H4 (cell line): ENCODE measurements at places on chromosomes 7 and 10. TPM values are rescaled to one million over a fixed set of nuclear protein-coding genes. Genes with fewer than 3 reads are reported as not detected.

GRCh38 chr7:232410-233248 is 40.3 kb downstream of the FAM20C start:
- peak; percentile 90 for DNase-seq

Gene UTF1
- total RNA-seq = not detected in 2 replicates

GRCh38 chr7:3738964-3739363 is 437.9 kb downstream of the SDK1 start:
- peak; percentile 35 for DNase-seq

GRCh38 chr7:76260171-76260703 is 42.2 kb upstream of the HSPB1 start:
- DNase-seq = peak; percentile 57

DNA sequence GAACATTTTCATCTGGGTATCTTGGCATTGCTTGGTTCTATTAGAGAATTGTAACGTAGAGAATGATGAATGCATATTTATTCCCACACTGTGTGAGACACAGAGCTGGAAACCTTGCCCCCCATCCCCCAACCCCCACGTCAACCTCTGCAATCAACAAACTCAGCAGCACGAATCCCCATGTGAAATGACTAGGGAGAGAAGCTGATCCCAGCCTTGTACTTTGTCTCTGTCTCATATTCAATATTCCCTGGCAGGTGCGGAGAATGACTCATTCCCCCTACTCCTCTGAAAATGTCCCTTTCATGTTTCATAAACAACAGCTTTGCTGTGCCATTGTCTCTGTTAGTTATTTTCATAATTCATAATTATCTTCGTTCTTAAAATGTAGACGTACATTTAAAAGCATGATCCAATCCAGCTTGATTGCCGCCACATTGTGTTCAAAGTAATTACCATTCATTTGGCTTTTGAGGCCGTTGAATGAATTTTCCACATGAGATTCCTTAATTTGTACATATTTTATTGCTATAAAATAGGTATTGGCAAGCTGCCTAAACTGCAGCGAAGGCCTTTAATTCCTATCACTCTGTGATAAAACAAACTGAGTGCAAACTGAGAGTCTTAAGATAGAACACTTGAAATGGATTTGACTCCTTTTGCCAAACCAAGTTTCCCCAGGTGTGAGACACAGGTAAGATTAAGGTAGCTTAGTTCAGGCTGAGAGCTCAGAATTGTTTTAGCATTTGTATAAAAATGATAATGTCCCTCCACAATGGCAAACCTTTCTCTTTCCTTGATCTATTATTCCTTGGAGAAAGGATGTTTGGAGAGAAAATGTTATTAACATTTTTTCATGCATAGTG is 920.2 kb downstream of the TYW1 start:
- DNase-seq = no peak

GRCh38 chr7:70154521-70155180 is 556.4 kb downstream of the AUTS2 start:
- DNase-seq = no peak

Gene TMEM176A
- total RNA-seq = not detected in 2 replicates

Gene CNPY1
- total RNA-seq = 0.08 TPM in 1 of 2 replicates, not detected in the other

DNA sequence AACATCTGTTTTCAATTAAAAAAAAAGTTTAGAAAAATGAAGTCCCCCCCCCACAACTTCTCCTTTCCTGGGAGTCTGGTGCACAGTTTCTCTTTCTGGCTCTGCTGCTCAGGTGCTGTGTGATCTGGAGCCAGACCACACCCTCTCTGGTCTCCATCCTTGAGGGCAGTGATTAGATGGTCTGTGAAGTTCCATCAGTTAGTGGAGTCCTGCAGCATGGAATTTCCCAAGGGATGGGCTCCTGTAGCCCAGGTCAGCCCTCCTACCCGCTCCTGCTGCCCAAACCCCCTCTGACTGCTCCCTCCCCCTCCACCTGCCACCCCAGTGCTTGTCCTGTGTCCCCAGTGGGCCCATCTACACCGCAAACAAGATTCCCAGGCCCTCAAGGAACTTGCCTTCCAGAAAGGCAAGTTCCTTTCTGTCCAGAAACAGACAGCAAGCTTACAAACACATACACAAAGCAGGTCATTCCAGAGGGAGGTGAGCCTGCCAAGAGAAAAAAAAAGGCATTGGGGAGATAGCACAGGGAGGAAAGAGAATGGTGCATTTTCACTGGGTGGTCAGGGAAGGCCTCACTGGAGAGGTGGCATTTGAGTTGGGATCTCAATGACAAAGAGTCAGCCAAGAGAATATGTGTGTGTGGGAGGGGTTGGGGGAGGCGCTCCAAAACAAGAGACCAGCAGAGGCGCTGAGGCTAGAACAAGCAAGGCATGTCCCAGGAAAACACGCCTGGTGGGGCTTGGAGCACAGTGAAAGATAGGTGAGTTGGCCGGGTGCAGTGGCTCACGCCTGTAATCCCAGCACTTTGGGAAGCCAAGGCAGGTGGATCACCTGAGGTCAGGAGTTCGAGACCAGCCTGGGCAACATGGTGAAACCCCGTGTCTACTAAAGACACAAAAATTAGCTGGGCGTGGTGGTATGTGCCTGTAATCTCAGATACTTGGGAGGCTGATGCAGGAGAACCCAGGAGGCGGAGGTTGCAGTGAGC is 49.5 kb upstream of the SLC29A3 start:
- peak; percentile 30 for DNase-seq

GRCh38 chr10:22436526-22436892 is 91.2 kb downstream of the SPAG6 start:
- DNase-seq = no peak

DNA sequence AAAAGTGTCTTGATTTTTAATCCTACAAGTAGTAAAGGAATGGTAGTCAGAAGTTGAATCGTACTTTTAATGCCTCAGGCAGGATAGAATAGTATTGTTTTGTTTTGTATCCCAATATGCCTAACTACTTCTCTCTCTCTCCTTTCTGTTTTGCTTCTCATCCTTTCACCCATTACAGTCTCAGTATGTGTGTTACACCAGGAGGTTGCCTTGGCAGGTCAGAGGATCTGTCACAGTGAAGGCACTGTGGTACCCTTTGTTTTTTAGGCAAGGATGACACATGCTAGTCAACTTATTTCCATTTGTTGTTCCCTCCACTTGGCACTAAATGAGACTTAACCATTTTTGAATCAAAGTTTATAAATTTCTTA is 94.4 kb downstream of the MAPK8 start:
- DNase-seq = no peak

- peak; percentile 78 for DNase-seq
These were observed 10.3 kb downstream of the CRHR2 start for GRCh38 chr7:30671793-30672465.

DNA sequence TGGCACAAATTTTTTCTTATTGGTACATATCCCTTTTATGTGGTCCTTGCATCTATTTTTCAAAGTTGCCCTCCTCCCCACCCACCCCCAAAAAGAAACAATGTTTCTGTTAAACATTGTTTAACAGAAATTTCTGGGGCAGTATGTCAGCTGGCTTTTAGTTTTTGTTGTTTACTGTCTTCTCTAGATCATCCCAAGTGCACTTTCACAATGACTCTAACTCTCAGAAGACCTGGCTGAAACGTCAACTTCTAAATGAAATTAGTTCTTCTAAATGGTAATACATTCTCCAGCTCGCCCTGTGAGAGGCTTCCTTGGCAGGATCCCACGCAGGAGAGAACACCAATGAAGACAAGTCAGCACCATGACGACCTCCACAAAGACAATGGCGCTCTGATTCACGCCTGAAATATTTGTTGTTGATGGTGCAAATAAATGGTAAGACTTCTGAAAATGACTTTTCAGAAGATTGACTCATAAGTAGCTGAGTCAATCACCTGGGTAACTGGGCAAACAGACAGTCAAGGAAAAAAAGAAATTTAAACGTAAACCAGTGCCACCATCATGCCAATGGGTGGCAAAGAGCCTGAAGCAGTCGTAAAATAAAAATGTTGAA is 293.7 kb downstream of the FZD1 start:
- peak; percentile 73 for DNase-seq

DNA sequence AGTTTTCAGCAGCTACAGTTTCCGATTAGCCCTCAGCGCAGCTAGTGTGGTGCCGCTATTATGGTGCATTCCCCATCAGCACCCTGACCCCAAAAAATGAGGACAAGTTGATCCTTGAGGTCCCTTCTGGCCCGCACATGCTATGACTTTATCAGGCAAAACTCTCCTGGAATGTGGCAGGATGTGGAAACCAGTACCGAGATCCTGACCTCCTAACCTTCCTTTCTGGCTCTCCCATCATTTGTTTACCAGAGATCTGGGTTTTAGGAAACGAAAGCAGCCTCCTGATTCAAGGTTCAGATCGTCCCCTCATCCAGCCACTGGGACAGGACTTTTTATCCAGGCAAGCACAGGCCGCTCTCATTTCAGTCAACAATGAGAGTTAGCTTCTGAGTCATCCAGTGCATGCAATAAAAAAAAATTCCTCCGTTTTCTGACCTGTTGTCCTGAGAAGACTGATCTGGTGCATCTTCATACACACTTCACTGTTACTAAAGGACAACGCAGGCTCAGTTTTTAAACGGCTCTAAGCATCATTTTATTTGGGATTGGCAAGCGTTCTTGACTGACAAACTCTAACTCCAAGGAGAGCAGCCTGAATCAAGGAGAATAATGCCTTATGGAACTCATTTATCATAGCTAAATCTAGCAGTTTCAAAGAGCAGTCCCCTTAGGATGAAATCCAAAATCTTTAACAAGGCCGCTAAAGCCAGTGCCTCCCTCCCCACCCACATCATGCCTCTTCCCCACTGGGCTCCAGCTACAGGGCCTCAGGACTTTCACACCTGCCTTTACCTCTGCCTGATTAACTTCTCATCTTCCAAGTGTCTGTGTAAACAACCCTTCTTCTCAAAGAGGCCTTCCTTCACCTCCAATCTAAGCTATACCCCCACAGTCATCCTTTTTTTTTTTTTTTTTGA is 17.1 kb downstream of the PDLIM1 start:
- peak; percentile 77 for DNase-seq

- no peak for DNase-seq
These were observed 20.8 kb upstream of the VOPP1 start for GRCh38 chr7:55593172-55593514.

Gene LRRC4
- not detected in 2 replicates for total RNA-seq

Gene WDR37
- 3.2 and 6.2 TPM in 2 replicates for total RNA-seq

Gene FFAR4
- not detected in 2 replicates for total RNA-seq

DNA sequence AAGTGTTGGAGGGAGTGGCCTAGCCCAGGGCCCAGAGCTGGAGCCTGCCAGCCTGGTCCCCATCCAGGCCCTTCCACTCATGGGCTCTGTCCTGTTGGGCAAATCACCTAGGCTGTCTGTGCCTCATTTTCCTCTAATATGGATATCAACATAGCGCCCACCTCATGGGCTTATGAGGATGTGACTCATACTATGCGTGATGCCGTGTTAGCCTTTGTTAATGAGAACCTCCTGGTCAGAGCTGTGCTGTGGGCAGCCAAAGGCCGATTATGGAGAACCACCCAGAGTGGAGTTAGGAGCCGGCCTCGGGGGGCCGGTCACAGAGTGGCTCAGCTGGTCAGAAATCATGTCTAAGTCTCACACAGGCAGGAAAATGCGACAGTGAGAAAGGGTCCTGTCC is 306.4 kb downstream of the PAXIP1 start:
- no peak for DNase-seq

Gene TAS2R41
- not detected in 2 replicates for total RNA-seq

GRCh38 chr7:5630670-5631069 is 150.8 kb downstream of the RNF216 start:
- DNase-seq = no peak

Gene LRIT1
- not detected in 2 replicates for total RNA-seq

DNA sequence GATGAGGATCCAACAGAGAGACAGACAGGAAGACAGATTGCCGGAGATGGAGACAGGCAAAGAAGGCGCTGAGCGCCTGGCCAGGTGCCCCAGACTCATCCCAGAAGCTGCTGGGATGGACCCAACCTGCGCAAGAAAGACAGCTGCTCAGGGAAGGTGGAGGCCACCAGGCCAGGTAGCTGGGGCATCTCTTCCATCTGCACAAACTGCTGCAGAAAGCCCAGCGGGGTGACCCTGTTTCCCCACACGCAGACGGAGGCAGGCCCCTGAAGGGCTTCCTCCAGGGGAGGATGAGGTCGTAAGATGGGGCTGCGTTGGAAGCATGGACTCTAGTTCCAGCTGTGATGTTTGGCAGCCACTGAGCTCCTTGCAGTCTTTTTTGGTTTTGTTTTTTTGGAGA is 16.5 kb upstream of the YWHAG start:
- DNase-seq = no peak

- no peak for DNase-seq
These were observed 2.8 kb upstream of the CFAP43 start for GRCh38 chr10:104234934-104235333.

DNA sequence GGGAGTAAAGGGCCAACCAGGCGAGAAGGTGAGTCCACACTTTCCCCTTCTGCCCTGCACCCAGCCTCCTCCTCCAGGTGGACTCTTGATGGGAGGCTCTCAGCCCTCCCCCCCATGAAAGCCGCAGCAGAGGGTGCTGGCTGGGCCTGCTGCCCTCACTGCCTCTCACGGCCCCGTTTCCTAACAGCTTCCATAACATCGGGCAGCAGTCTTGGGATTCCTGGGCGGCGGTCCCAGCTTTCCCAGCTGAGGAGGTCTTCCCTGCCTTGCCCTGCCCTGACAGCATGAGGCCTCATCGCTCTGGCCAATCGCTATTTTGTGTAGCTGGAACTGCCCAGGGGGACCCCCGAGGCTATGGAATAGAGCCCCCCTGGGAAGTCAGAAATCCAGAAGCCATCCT is 76.3 kb downstream of the COL13A1 start:
- no peak for DNase-seq

DNA sequence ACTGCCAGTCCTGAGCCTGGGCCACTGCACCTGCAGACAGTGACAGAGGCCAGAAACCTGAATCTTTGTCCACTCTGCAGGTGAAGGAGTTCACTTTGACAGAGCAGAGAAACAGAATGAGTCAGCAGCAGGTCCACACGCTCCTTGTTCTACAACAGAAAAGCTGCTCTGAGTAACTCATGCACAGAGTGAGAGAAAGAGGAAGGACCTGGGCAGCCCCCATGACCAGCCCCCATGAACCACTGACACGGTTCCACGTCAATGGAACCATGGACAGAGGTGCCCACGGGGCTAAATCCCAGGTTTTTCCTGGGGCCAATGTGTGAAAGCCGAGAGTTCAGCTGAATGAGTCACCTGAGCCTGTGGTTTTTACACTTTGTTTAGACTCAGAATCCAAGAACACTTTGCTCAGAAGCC is 40.8 kb upstream of the CTBP2 start:
- DNase-seq = peak; percentile 54

GRCh38 chr10:119297207-119297968 is 90.0 kb downstream of the GRK5 start:
- no peak for DNase-seq

- no peak for DNase-seq
These were observed 42.8 kb downstream of the HERPUD2 start for GRCh38 chr7:35652124-35652523.
